Activated T-cell treated with anti-CD3 and anti-CD28 coated beads for 48 hours (primary cell): ENCODE measurements at places on chromosomes 12 and 14.

- no peak for DNase-seq
Observed at GRCh38 chr14:60965402-60965801, 15.5 kb downstream of the TRMT5 start.

DNA sequence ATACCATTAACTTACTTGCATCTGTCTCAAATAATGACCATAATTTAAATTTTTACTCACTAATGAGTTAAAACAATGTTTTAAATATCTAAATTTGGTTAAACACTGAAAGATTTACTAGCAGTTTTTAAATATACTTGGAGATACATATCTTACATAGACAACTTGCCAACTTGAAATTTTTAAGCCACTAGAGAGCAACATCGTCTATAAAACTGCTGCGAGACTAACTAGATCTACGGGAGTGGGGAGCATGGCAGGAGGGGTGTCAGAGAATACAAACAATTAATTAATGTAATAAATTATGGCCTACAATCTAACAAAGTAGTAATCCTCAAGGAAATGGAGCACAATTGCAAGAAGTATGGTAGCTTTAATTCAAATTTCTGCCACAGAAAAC lies 120.4 kb downstream of the LRRIQ1 start:
- no peak for DNase-seq

GRCh38 chr14:37655418-37655817 lies 60.0 kb downstream of the TTC6 start:
- no peak for DNase-seq

GRCh38 chr14:52553671-52554575 lies 1.3 kb downstream of the GPR137C start:
- peak; percentile 64 for DNase-seq

- DNase-seq = no peak
Observed at GRCh38 chr14:105943973-105944602, 417.7 kb downstream of the TMEM121 start.

GRCh38 chr14:51681411-51681810 lies 29.7 kb downstream of the FRMD6 start:
- no peak for DNase-seq

GRCh38 chr14:43647302-43647701 lies 859.8 kb downstream of the FSCB start:
- no peak for DNase-seq

GRCh38 chr12:75599061-75599460 lies 87.7 kb upstream of the KRR1 start:
- no peak for DNase-seq

- peak; percentile 44 for DNase-seq
Observed at GRCh38 chr12:98725476-98726247, 80.6 kb downstream of the APAF1 start.

DNA sequence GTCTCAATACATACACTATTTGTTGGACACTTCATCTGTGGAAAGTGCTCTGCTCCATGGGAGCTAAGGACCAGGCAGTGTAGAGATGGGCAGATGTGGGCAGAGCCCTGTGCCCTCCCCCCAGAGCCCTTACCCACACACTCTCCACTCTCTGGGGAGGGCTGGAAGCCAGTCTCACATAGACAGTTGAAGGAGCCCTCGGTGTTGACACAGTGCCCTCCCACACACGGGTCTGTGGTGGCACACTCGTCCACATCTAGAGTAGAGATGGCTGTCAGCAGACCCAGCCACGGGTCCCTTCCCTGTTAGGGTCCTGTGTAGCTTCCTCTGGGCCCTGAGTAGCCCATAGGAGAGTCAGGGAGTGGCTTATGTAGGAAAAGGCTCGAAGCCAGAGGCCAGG lies 14.3 kb downstream of the ISCA2 start:
- DNase-seq = no peak

DNA sequence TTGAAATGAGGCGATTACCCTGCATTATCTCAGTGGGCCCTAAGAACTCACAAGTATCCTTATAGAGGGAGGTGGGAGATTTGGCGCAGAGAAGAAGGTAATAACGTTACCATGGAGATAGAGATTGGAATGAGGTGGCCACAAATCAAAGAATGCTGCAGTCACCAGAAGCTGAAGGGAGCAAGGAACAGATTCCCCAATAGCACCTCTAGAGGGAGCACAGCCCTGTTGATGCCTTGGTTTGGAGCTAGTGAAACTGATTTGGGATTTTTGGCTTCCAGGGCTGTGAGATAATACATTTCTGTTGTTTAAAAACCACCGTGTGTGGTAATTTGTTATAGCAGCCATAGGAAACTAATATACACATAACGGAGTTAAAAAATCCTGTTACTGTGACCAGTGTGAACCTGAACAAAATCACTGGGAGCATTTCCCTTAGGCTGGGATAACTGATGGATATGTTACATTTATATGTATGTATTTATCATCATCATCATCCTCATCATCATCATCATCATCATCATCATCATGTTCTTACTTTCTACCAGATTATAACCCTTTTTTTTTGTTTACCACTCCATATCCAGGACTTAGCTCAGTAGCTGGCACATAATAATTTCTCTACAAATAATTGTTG lies 100.3 kb downstream of the LIN7A start:
- DNase-seq = no peak
